Stimulated activated naive CD4-positive, alpha-beta T cell treated with Interleukin-2 at 50 U/mL for 16 hours (primary cell): ENCODE measurements at places on chromosomes 3 and 15.
A peak's percentile ranks its signal among the peaks of the same experiment; 100 is the strongest.

DNA sequence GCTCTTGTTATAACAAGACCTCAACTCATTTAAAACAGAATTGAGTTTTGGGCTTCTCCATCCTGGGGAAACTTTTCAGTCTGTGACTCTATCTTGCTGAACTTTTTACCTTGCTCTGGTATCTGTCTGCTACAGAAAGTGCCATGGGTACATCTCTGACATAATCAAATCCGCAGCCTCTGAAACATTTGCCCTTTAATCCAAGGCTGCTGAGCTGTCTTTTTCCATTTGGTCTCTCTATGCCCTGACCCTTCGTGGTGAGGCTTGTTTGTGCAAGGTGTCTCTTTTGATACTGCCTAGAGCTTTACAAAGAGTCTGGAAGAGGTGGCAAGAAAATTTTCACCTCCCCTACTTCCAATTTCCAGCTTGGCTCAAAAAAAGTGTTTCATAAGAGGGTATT is 11.3 kb downstream of the TMEM108 start:
- no peak for DNase-seq

DNA sequence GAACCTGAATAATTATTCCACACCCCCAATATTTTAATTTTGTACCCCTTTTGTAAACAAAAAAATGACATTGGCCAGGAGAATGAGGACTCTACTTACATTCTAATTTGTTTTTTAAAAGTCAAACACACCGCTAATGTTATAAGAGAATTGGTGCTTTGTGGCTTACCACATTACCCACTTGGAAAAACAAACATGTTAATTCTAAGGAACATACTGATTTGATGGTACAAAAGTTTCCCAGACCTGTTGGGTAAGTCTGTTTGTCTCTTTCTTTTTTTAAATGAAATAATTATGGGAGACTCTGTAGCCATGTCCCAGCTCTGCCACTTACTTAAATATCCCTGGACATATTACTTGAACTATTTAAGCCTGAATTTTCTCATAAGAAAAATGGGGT is 352.5 kb upstream of the C2CD4B start:
- DNase-seq = no peak

DNA sequence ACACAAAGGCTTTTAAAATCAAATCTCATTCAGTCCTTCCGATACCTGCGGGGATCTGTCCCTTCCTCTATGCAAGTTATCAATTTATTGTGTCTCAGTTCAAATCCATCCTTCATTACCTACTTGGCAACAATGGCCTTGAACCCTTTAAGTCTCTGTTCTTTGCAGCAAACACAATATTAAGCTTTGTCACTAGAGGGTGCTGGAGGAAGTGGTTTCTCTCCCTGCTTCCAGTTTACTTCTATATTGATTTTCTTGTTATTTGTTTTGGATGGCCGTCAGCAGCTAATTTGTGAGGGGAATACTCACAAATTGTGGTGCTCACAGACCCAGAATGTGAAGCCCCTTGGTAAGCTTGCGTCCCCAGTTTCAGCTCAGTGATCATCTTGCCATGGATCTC is 278.3 kb downstream of the FGF12 start:
- DNase-seq = no peak

DNA sequence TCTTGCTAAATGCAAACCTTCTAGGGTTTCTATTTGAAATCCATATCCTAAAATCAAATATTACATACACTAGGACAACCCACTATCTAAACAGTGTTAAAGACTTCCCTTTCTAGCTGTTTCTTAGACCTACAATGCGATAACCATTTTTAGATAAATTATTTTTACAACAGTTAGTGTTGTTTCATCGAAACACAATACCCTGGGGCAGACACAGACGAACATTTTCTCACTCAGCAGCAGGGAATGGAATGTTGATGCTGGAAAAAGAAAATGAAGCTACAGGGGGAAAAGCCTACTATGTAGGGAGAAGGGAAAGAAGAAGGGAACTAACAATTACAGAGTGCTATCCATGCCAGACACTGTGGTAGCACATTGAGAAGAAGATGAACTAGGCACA is 6.0 kb upstream of the HERC1 start:
- no peak for DNase-seq

GRCh38 chr15:96390986-96391385 is 60.5 kb downstream of the NR2F2 start:
- DNase-seq = no peak

GRCh38 chr3:32972482-32973146 is 21.2 kb downstream of the CCR4 start:
- DNase-seq = no peak

GRCh38 chr15:39455471-39455991 is 125.3 kb upstream of the THBS1 start:
- no peak for DNase-seq

GRCh38 chr3:194322678-194323211 is 28.4 kb downstream of the CPN2 start:
- peak; percentile 6 for DNase-seq

- DNase-seq = peak; percentile 52
Measured at GRCh38 chr3:51539291-51539941, 897 bp downstream of the RAD54L2 start.

GRCh38 chr3:154864947-154865346 is 215.2 kb upstream of the MME start:
- DNase-seq = no peak

DNA sequence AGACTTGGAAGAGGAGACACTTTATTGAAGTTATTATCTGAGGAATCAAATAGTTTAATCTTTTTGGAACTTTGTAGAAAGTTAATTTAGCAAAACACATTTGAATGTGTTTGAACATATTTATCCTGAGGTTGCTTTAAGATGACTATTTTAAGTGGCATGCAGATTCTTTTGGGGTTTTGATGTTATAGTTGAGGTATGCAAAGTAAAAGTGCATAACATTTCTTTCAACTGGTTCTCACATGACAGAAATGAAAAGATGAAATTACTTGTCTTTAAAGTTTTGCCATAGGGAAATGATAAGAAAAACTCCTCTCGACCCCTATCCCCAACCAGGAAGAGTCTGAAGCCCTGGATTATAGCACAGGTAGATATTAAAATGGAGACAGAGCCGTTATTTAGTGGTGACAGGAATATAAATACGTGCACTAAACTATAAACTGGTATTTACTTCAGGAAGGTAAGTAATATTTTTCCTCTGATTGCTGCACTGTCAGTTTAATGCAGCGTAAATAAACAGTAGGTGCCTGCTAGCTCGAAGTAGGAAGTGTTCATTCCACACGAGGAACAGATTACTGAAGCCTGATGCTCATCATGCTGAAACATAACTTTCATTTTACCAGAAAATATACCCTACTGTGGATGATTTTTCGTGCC is 15.1 kb upstream of the SATB1 start:
- no peak for DNase-seq

DNA sequence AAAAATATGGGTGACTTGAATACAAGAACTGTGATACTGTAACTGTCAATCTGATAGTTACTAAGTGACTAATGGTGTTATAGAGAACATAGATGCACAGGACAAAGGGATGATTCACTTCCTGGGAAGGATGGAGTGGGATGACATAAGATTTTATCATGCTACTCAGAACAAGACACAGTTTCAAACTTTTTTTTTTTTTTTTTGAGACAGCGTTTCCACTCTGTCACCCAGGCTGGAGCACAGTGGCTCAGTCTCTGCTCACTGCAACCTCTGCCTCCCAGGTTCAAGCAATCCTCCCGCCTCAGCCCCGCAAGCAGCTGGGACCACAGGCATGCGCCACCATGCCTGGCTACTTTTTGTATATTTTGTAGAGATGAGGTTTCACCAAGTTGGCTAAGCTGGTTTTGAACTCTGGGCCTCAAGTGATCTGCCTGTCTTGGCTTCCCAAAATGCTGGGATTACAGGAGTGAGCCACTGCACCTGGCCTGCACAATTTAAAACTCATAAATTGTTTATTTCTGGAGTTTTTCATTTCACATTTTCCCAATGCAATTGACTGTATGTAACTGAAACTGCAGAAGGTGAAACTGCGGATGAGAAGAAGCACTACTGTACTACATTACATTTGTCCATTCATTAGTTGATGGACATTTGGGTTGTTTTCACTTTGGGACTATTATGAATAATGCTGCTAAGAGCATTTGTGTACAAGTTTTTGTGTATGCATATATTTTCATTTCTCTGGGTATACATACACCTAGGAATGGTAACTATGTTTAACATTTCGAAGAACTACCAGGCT is 40.6 kb downstream of the ADIPOQ start:
- DNase-seq = peak; percentile 57

DNA sequence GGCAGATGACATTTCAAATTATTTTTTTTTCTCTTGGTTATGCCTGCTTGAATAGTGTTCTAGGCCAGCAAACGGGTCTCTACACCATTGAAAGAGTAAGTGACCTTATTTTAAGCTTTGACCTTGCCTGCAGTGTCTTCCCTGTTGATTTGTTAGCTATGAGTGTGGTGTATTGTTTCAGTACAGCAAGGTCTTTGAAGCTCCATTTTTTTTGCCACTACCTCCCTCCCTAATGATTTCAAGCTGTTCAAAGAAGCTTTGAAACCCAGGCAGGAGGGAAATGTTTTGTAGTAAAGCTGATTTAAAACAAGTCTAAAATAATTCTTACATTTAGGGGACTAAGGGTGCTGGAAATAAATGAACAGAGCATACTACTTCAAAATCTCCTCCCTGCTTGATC is 1249.8 kb downstream of the ROBO1 start:
- no peak for DNase-seq
